Fibroblast of the conjunctiva (primary cell): ENCODE measurements at places on chromosomes 16 and 17.

DNA sequence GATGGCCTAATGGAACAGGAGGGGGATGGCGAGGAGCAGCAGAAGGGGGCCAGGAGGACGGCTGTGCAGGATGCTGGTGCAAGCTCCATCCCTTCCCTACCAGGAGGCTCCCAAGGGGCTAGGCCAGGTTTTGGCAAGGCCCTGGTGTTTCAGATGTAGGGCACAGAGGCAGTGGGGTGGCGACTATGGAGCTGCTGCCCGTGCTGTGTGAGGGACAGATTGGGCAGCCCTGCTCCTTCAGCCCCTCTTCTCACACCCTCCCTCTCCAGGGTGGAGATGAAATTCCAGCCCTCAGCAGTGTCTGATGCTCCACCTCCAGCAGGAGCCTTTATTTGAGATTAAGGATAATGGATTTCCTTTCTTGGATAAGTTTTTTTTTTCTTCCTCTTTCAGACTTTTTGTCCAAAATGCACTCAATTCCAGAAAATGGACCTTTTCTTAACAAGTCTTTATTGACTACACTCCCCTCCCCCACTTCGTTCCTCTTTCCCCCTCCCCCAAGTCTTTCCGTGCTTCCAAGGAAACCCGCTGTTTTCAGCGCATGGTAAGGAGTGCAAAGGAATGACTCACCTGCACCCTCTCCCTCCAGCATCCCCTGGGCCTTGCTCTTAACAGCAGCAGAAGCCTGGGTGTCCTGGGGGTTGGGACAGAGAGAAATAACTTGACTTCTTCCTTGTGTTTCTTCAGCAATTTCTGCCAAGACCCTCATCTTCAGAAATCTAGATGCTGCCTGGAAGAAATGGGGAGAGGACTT is 95.2 kb downstream of the CCDC182 start:
- DNase-seq, result no peak

GRCh38 chr17:77666881-77667395 is 291.6 kb upstream of the TNRC6C start:
- no peak for DNase-seq

DNA sequence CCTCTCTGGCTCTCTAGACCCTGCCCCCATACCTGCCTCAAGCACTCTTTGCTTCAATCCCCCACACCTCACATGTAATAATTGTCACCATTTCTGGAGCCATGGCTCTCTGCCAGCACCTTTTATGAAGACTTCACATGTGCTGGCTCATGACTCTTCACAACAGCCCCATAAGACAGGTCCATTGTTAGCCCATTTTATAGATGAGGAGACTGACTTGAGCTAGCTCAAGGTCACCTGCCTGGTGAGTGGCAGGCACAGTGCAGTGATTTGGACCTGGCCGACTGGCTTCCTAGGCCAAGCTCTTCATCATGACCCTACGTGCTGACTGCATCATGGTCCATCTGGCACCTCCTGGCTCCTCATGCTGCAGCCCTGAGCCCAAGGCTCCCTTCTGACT is 25.0 kb downstream of the FAM20A start:
- DNase-seq, result no peak

GRCh38 chr17:74531231-74531761 is at the start of gene CD300LB:
Gene CD300LB, minus strand, starts transcription at chr17:74531475. Its CDS starts 125 bp downstream, at chr17:74531350.
- no peak for DNase-seq

DNA sequence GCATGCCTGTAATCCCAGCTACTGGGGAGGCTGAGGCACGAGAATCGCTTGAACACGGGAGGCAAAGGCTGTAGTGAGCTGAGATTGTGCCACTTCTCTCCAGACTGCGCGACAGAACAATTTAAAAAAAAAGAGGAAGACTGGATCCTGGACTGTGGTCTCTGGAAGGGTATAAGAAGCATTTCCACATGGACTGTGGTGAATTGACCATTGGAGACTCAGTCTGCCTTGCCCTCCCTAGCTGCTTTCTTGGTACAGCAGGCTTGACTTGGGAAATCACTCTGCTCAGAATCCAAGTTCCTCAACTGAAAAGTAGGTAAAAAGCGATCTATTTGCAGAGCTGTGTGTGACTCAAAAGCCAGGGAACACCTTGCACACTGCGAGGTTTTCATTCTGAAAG is 1.0 kb upstream of the MGRN1 start:
- DNase-seq, result no peak

DNA sequence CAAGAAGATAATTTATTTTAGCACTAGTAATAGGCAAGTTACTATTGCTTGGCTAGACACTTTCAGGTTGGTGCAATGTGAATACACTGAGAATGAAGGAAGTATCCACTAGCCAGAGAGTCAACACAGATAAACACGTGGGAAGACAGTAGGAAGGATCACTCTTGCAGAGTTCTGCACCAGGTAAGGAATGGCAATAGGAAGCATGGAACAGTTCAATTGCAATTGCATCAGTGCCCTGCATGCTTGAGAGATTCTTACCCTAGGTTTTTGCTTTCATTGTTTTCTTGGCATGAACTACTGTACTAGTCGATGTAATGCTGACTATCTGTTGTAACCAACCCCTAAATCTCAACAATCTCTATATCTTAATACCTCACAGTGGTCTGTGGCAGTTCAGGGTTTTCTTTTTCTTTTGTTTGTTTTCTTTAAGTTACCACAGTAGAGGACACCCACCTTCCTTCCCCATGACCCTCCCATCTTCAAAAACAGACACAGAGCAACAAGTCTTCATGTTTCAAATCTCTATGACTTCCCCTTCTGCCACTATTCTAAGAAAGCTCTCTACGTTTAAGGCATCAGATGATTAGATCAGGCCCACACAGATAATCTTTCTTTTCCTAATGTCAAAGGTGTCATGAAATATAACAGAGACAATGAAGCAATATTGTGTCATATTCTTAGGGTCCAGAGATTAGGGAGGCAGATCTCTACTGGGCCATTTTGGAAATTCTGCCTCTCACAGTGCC is 18.1 kb upstream of the ABCA8 start:
- DNase-seq, result no peak

DNA sequence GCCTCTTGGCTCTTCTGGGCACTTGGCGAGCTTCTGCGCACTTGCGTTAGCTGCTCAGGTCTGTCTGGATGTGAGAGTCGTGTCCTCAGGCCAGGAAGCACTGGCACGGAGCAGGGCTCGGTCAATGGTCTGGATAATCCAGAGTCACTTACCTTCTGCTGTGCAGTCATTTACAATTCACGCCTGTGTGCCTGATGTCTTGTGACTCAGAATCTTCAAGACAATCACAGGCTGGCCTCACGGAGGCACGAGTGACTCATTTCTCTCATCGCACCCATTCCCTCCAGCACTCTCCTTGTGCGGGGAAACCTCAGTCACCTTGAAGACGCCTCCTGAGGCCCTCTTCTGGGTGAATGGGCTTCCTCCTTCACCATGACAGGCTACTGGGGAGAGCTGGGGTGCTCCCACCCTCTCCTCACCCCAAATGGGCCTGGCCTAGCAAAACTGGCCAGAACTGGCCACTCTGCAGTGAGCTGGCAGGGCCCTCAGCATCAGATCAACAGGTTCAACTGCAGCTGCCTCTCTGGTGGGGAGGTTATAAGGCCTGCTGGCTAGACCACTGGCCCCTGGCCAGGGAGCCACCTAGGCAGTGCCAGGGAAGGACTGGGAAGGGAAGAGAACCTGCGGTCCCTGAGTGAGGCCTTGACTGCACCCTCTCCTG is 1.9 kb upstream of the CAPN15 start:
- DNase-seq, result no peak

GRCh38 chr16:11180489-11180888 is 75.5 kb downstream of the SOCS1 start:
- no peak for DNase-seq
